Urinary bladder (tissue), 4 donors: ENCODE measurements at places on chromosomes 1 and 21. TPM values are rescaled to one million over a fixed set of nuclear protein-coding genes. Genes with fewer than 3 reads are reported as not detected.
A peak's percentile ranks its signal among the peaks of the same experiment; 100 is the strongest.

MYOG gene
- 12.7 TPM for total RNA-seq

LRRIQ3 gene
- 2.0 TPM for total RNA-seq

LENEP gene
- not detected for total RNA-seq

RGS7 gene
- 0.42 TPM for total RNA-seq

DNA sequence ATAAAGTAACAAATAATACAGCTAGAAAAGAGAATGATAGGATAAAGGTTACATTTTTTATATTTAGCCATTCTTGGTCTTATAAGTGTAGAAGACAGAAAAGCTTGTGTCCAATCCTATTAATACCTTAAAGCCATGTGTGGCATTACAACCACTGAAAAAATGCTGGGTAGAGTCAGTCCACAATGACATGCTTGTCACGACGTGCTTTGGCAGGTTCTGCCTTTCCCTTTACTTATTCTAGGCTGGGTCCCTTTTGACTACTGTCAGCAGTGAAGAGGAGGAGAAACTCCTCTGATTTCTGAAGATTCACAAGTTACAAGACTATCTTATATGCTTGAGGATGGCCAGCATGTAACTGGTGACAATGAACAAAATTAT, 14.6 kb upstream of the AIM2 start:
- DNase-seq, result no peak

- no peak for DNase-seq
Observed at GRCh38 chr21:17631195-17631594, 18.5 kb upstream of the BTG3 start.

- DNase-seq, result no peak
Observed at GRCh38 chr1:94160811-94161210, 39.9 kb upstream of the ABCA4 start.

DNA sequence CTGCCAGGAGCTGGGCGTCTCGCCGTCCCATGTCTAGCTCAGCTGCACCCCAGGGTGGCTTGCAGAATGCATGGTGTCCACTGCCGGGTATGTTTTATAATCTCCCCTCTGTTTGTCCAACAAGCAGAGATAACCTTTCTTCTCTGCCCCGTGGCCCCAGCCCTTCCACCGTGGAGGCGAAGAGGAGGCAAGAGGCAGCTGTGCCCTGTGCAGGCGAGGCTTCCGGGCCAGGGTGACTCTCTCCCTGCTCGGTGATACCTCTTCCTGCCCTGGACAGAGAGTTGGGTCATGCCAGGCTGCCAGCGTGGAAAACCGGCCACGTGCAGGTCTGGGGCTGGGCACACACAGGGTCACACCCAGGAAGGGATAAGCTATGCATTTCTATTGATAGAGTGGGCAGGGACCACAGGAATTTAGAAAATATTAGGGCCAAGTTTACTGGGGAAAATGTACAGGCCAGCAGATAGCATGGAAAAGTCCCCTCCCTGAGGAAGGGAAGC, at the start of gene TFF2:
TFF2 (minus strand) TSS at position 68 of the 500 bp plus-strand sequence; CDS start at position 31, 37 bp downstream.
- DNase-seq, result no peak

DNA sequence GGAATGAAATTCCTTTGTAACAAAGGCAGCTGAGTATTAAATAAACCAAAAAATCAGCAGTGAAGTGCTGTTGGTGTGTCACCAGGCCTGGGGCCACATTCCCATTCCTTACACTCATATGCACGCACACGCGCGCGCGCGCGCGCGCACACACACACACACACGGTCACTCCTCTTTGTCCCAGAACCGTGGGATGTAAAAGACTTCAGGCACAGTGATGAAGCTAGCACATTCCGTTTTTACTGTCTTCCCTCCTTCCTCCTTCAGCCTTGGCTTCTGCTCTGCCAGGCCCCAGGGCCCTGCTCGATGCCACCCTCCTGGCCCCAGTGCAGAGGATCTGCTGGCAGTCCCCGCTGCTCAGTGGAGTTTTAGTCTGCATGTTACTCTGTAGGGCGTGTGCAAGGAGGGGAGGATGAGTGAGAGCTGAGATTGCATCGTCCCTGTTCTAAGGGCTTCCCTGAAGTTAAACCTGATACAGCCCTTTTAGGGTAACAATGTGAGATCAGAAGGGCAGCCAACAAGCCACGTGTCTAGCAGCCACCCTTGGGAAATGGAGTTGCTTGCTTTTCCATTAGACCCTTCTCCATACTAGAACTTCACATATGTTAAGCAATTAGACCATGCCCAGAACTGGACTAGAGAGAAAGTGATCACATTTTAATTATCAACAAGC, 71.7 kb upstream of the WDR26 start:
- no peak for DNase-seq

DNA sequence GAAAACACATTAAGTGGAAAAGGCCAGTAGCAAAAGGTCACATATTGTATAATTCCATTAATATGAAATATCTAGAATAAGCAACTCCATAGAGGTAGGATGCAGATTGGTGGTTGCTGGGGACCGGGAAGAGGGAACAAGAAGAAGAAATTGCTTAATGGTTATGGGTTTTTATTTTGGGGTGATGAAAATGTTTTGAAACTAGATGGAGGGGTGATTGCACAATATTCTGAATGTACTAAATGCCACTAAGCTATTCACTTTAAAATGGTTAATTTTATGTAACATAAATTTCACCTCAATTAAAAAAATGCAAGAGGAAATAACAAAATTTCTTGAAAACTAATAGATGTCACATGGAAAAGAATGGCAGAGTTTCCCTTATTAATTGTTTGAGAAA, 6.7 kb downstream of the KIAA0040 start:
- no peak for DNase-seq

GRCh38 chr1:206706298-206706791, 21.6 kb downstream of the MAPKAPK2 start:
- DNase-seq, result no peak

GRCh38 chr1:212858461-212859265, 588 bp downstream of the FLVCR1 start:
- DNase-seq, result peak; percentile 13

- DNase-seq, result no peak
Observed at GRCh38 chr1:214380986-214381695, 100.2 kb downstream of the SMYD2 start.

GRCh38 chr1:223176437-223176836, 33.4 kb upstream of the TLR5 start:
- DNase-seq, result no peak

GRCh38 chr1:147777694-147778093, 17.3 kb upstream of the GJA5 start:
- no peak for DNase-seq

DNA sequence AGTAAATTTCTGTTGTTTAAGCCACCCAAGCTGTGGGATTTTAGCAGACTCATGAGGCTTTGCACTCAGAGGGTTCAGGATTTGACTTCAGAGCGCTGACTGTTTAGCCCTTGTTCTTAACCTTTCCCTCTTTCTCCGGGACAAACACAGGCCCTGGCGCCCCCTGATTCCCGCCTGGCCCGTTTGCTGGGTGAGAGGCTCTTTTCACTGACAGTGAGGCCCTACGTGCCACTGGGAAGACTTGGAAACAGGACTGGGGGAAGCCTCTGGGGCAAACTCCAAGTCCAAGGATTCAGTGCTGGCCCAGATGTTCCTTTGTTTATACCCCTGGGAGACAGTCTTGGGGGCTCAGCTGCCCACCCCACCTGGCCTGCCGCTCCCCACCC, 11.7 kb upstream of the TRIM63 start:
- no peak for DNase-seq

- no peak for DNase-seq
Observed at GRCh38 chr1:198902655-198903054, 263.8 kb downstream of the PTPRC start.

DNA sequence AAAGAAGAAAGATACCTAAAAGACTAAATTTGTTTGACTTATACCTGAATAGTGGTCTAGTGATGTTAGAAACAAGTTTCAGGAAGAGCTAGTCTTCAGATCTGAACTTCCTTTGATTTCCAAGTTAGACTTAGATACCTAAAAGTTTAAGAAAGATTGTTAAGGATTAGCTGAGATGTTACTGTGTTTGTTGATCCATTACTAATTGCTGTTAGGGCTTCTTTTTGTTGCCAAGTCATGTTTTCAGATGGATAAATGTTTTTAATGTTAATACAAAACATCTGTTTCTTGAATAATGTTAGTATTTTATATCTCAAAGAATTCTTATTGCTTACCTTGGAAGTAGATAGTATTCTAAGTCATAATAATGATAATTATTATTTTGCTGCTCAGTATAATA, 11.6 kb downstream of the GNAI3 start:
- no peak for DNase-seq

- no peak for DNase-seq
Observed at GRCh38 chr1:35611655-35612054, 29.7 kb downstream of the PSMB2 start.

DNA sequence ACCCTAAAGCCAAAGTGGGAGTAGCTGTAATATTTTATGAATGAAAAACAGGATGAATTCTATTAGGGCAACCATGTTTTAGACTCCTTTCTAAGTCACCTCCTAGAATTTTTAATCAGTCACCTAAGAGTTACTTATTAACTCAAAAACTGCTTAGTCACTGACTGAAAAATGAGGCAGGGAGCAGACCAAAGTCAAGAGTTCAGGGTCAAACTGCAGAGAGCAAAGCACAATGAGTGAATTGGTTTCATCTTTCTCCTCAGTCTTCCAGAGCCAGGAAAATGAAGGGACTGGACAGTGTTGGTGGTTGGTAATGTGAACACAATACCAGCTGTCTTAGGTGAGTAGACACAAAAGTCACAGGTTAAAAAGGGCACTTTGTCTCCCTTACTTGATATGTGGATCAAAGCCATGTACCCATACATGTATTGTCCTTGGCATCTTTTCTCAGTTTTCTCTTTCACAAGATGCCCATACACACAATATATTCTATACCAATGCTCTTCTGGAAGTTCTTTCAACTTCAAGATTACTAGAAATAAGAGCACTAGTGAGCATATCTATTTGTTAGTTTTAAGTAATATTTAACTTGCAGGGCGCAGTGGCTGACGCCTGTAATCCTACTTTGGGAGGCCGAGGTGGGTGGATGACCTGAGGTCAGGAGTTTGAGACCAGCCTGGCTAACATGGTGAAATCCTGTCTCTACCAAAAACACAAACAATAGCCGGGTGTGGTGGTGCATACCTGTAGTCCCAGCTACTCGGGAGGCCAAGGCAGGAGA, 42.2 kb downstream of the ATP1B1 start:
- DNase-seq, result no peak

GRCh38 chr1:23079025-23079424, 59.8 kb downstream of the KDM1A start:
- no peak for DNase-seq

GRCh38 chr1:89295187-89295586, 22.5 kb upstream of the GBP5 start:
- no peak for DNase-seq

DNA sequence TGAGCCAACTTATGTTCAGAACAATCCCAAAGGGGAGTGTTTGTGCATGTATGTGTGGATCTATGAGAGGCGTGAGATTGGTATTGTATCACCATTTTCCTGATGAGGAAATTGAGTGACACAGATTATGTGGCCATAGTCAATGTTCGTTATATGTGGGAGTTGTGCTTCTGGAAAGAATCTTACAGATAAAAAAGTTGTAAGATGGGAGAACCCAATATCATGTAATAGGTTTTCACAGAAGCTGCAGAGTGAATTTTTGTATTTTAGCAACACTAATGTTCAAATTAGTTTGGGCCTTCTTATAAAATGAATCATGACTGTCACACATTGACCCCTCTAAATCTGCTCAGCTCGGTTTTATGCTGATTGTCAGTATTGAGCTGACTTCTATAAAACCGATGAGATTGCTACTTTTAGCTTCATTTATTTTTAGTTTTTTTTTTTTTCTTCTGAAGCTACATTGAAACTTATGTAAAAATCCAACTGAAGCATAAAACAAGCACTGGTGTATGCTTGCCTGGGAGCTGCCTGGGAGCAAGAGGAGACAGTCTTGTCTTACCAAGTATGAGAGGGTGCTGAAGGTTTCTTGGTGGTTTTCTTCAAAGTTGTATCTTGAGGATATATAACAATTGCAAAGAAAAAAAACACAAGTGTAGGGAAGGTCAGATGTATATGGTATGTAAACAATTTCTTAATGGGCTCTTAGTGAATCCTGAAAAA, 4.1 kb downstream of the RWDD3 start:
- no peak for DNase-seq

- DNase-seq, result no peak
Observed at GRCh38 chr1:25560788-25561187, 17.4 kb downstream of the LDLRAP1 start.

- DNase-seq, result no peak
Observed at GRCh38 chr1:198068285-198068684, 88.5 kb upstream of the NEK7 start.

GRCh38 chr1:172638885-172639831, 19.7 kb upstream of the FASLG start:
- no peak for DNase-seq

- DNase-seq, result no peak
Observed at GRCh38 chr1:201740086-201740541, 88.8 kb upstream of the IPO9 start.

DNA sequence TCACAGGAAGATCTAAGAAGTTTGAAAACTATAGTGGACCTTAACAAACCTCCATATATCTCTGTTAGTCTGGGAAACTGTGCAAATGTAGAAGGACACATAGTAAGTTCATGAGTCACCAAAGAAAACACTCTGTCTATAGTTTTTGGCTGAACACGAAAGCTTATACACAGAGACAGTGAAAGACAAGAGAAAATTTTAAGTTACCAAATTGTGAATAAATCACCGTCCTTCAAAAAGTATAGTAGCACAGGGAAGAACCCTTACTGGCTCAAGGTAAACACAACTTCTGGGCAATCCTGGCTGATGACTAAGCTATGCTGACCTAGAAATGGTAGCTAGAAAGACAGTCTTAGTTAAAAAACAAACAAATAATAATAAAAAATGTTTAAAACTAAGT, 1057.9 kb downstream of the AMY1C start:
- no peak for DNase-seq
